ENCODE measurements at places on chromosomes 1 and 21.

DNA sequence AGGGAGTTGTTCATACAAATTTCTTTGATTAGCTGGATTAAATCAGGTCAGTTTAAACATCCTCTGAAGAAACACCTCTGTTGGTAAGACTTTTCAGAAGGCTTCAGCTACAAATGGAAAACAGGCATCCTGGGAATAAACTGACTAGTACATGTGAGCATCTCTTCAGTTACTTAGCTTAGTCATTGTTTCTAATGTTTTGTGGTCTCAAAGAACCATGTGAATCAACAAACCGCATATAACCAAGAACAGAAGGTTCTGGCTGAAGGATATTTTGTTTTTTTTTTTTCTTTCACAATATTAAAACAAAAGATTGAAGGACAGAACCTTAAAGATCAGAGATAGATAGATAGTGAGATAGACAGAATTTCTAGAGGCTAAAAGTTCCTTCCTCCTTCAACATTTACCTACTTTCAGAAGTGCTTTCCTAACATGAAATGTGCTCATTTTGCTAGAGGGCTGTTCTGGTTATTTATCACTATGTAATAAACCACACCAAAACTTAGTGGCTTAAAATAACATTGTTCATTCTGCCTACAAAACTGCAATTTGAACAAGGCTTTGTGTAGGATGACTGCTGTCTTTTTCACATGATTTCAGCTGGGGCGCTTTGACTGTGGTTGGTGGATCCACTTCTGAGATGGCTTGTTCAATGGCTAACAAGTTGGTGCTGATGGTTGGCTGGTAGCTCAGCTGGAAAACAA is 119.8 kb upstream of the PTGFR start:
- DNase-seq: no peak

DNA sequence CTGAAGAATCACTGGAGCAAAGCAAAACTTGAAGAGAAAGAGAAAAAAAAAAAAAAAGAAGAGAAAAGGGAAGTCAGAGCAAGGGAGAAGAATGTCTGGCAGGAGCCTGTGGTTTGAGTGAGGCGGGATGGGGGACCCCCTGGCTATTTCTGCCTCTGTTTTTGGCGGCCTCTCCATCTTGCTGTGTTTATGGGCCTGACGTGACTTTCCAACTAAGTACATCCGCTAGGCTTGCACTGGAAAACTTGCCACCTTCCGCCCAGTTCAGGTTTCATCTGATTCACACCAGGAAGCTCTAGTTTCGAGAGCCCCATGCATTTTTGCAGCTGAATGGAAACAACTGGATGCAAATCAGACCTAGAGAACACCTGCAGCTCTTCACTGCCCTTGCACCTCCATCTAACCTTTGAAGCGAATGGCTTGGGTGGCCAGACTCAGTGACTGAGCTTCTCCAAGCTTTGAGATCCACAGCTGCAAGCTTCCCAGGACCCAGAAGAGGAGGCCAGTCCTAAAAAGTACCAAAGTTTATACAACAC is 28.0 kb downstream of the TBX15 start:
- DNase-seq: no peak

DNA sequence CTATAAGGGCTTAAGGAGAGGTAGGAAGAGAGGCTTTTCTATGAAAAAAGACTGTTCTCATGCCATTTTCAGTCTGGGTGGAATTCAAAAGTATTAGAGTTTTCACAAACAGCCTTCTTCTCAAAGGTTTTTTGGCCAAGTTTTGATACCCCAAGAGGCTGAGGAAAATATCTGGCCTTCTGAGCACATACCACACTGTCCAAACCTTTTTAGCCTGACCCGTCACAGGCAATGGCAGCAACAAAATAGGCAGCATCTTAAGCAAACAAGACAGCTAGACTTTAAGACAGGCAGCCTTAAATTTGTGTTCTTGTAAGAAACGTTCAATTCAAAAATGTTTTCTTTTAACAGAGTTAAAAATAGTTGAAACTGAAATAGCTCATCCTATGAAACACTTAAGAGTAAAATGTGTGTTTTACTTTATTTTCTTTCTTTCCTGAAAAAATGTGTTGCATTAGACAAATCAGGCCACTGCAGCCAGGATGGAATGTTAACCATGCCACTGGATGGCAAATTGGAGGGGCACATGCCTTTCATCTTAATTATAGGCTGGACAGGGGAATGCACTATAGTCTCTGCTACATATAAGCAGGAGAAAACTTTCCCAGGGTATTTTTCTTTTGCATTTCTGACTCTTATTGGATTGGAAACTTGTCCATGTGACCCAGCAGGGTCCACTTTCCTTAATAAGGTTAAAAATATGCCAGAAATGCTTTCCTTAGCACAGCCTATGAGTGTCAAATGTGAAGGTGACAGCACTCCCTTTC is 315.0 kb downstream of the TGFB2 start:
- no peak for DNase-seq

DNA sequence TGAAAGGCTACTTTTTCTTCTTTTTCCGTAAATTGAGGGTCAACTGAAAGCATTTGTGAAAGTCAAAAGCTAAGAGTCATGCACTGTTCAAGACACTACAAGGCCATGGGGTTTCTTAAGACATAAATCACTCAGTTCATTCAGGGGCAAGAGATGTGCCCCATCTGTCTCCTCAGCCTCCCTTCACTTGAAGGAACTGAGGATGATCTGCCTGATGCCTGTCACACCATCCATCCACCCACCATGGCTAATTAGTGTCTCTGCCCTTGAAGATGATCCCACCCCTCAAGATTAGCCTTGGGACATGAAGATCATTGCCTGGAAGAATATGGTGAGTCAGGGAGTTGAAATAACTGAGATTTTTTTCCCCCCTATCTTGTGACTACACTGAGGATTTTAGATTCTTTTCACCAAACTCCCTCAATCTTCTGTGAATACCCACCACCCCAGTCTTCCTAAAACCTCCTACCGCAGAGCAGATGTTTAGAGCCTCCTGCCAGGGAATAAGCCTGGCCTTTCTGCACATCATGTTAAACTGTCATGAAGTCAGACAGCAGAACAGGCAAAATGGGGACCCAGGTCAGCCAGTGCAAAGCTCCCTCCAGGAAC is 88.6 kb upstream of the LMO4 start:
- no peak for DNase-seq

DNA sequence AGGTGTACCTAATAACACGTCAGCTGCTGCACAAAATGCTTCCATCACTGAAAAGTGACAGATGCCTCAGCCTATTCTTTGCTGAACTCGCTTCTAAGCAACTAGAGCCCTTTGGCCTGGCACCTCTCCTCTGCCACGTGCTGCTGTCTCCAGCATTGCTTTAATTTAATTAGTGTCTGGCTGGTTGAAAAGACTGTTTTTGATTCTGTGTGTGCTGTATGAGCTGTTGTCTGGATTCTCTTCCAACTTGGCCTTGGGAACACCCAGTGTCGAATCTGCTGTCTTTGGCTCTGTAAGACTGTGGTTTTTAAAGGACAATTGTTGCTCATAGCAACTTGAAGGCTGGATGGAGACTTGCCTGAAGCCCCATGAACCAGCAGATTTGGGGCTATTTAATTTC is 109.5 kb downstream of the PSMG1 start:
- DNase-seq: no peak

GRCh38 chr1:11653101-11653860 is 948 bp downstream of the FBXO2 start:
- DNase-seq: no peak

DNA sequence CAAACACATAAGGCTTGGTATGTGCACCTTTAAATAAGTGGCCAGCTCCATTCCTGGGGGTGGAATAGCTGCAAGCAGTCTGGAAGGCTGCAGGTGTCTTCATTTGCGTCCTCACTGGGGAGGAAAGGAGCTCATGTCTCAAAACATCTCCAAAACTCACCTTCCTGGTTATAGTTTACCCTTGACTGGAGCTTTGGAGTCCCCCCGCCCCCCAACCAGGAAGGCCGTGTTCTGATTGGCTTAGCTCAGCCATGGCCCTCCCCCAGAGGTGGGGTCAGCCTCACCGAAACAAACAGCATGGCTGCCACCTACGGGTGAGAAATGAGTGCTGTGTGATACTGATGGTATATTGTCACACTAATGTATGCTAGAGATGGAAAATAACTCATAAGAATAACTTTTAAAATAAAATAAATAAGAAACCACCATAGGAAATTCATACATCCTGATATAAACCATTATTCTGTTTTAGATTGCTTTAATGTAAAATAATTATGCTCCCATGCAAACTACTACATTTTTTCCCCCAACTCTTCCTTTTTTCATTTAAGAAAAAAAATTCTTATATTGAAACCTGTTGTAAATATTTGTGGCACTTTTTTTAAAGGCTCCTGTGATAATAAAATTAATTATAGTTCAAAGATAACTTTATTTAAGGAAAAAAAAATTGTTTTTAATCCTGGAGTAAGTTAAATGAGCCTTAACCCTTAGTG is 90.8 kb downstream of the ZP4 start:
- no peak for DNase-seq

GRCh38 chr1:211704543-211704942 is 29.1 kb upstream of the NEK2 start:
- DNase-seq: no peak

GRCh38 chr1:3001471-3002348 is 19.6 kb upstream of the ACTRT2 start:
- no peak for DNase-seq

GRCh38 chr1:98467586-98467985 is 193.9 kb upstream of the SNX7 start:
- DNase-seq: no peak

- DNase-seq: no peak
These were observed 165.3 kb downstream of the GRIK3 start for GRCh38 chr1:36869054-36869453.

DNA sequence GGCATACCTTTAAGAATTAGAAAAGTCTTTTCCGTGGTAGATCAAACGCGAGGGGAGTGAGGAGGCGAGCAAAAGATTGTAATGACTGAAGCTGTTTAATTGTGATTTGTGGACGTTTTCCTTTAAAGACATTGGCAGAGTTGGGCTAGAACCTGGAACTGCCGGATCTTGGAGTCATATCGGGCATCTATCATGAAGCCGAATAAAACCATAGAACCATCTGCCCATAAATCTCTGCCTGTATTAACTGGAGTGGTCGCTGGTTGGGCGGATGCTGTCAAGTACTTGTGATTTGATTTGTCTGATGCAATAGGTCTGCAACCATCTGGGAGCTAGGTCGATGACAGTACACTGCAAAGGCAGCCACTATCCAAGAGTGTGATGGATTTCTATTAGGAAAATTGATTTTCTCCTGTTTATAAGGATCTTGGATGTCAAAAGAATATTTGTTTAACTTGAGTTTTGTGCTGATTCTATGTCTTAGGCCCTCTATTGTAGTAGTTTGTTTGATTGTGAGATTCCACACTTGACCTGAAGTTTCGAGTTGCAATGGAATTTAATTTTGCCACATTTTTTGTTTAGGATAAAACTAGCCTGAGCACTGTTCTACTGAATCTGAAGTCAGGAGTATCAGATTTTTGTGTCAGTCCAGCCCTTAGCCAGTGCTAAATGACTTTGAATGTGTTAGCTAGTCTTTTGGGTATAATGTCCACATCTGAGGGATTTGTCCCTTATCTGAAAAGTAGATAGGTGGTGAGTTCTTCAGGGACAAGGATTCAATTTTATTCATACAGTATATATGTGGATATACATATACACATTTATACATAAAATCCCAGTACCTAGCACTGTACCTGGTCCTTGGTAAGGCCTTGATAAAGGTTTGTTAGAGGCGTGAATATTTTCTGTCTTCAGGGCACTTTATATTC is 1.2 kb downstream of the SARS1 start:
- no peak for DNase-seq

- DNase-seq: no peak
These were observed 66.3 kb downstream of the SIK1 start for GRCh38 chr21:43360441-43361126.

GRCh38 chr1:20753589-20753988 is 21.1 kb upstream of the SH2D5 start:
- no peak for DNase-seq
